ENCODE measurements at places on chromosomes 6 and 20.

- no peak for DNase-seq
These were observed 52.5 kb downstream of the CRYBG1 start for GRCh38 chr6:106413016-106413415.

GRCh38 chr6:135346747-135347146 lies 150.8 kb downstream of the AHI1 start:
- peak; percentile 54 for DNase-seq

GRCh38 chr6:108518714-108519576 lies 41.8 kb upstream of the FOXO3 start:
- peak; percentile 29 for DNase-seq

DNA sequence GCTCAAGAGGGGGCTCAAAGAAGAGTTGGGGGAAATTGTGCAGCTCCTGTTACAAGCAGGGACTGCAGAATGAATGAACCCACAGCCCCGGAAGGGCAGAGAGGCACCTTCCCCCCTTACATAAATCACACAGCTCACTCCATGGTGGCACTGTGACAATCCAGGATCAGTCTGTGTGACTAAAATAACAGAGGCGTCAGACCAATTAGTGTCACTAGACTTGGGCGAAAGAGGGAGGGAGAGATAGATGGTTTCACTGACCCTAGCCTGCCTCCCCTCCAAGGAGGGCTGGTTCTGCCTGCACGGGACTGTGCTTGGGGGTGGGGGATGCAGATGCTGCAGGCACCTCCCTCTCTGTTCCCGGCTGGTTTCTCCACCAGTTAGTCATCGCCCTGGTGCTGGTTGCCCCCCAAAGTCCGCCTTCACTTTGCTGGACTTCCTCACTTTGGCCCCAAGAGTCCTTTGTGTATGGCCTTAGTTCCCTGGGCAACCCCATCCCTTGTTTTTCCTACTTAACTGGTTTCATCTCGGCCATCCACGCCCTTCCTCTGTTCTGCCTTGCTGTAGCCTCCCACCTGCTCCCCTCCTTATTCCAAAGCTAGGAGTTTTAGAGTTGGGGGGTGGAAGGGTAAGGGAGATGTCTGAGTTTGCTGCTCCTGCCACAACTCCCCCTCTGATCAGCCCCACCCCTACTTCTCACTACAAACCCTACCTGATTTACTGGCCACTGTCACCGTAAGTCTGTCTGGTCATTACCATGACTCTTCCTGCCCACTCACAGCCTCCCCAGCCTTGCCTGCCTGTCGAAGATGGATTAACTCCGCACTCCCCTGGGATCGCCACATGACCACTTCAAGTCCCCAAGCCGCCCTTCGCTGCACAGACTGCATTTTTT lies 17.7 kb downstream of the CCDC167 start:
- no peak for DNase-seq

GRCh38 chr6:32337186-32337805 lies 34.4 kb downstream of the TSBP1 start:
- no peak for DNase-seq

- DNase-seq = peak; percentile 27
These were observed 76.0 kb downstream of the SRC start for GRCh38 chr20:37421988-37422387.

GRCh38 chr6:139762587-139763031 lies 388.2 kb upstream of the CITED2 start:
- no peak for DNase-seq

- no peak for DNase-seq
These were observed 63.2 kb upstream of the ARMH2 start for GRCh38 chr6:24861934-24862333.

GRCh38 chr6:53530346-53530745 lies 14.6 kb downstream of the GCLC start:
- peak; percentile 61 for DNase-seq

DNA sequence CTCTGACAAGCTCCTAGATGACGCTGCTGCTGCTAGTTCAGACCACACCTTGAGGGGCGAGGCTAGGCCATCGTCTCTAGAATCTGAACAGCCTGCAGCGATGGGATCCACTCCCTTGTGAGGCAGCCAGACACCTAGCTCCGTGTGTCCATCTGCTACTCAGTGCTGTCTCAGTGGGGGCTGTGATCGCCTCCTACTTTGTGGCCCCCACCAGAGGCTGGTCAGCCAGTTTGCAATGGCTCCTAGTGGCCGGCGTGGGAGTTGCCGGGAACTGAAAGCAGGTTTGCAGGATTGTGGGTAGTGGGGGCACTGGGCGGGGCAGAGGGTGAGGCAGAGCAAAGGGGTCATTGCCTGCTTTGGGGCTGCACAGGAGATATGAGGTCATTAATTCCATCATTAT lies 2.8 kb downstream of the CCN5 start:
- DNase-seq = no peak

DNA sequence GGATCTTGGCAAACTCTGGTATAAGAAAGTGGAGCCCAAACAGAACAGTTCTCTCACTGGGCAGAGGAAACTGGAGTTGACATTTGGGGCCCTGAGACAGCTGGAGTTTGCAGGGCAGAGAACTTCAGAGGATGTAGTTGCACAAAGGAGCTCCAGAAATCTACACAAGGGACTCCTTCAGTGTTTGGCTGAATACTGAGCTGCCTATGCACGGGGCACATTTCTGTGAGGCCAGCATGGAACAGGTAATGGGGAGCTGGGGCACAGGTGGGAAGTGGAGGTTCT lies 169.3 kb downstream of the ANKRD60 start:
- DNase-seq = no peak

GRCh38 chr6:6439778-6440177 lies 119.3 kb upstream of the F13A1 start:
- DNase-seq = no peak

DNA sequence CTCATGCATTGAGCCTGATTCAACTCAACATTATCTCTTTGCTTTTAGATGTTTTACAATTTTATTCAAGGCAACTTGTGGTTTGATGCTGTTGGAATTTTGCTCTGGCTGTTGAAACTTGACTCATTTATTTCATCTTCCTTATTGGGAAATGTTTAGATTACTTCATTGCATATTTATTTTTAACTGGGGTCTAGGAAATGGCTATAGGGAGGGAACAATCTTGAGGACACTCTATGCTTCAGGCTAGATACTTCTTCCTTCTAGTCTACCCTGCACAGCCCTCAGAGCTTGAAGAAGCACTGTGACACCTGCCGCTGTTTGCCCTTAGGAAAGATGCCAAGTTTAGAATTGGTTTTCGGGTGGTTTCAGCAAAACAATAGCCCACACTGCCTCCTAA lies 183.4 kb downstream of the ADGRG6 start:
- peak; percentile 45 for DNase-seq

DNA sequence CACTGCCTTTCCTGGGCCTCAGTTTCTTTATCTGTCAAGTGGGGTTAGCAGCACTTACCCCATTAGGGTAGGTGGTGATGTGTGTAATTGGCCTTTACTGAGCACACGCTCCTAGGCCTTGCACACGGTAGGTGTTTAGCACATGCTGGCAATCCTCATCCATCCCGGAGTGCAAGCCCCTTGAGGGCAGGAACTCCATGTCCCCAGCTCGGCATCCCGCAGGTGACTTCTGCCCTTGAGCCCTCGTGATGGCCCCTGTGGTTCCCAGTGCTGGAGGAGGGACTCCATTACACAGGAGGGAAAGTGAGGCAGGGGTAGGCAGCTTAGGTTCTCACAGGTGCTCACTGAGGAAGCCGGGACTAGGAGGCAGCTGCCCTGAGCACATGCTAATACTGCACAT lies 40.0 kb downstream of the MYH7B start:
- DNase-seq = no peak

GRCh38 chr6:57198926-57199636 lies 23.0 kb downstream of the RAB23 start:
- peak; percentile 37 for DNase-seq

DNA sequence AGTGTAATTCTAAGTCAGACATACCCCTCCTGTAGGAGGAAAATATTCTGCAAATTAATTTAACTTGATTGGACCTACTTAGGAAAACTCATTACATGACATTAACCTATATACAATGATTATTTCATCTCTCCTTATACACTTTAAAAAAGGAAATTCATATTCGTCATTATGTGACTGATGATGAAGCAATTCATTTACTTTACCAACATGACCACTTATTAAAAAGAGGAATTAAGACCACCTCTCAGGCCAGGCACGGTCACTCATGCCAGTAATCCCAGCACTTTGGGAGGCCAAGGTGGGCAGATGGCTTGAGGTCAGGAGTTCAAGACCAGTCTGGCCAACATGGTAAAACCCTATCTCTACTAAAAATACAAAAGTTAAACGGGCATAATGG lies 11.6 kb downstream of the AKIRIN2 start:
- no peak for DNase-seq

GRCh38 chr20:57425150-57426013 lies 34.2 kb downstream of the RBM38 start:
- DNase-seq = no peak

- peak; percentile 67 for DNase-seq
These were observed at the start of gene KHDC1 for GRCh38 chr6:73262671-73263569. Gene KHDC1 (minus strand): TSS chr6:73263196. CDS start chr6:73242517, 20,679 bp downstream.

- no peak for DNase-seq
These were observed 54.2 kb downstream of the RALY start for GRCh38 chr20:34047917-34048316.

GRCh38 chr20:23415959-23416583 lies 5.2 kb downstream of the NAPB start:
- no peak for DNase-seq

- DNase-seq = peak; percentile 1
These were observed 165.7 kb upstream of the RNF217 start for GRCh38 chr6:124796464-124796970.

- no peak for DNase-seq
These were observed 248.9 kb upstream of the CITED2 start for GRCh38 chr6:139623372-139623771.

DNA sequence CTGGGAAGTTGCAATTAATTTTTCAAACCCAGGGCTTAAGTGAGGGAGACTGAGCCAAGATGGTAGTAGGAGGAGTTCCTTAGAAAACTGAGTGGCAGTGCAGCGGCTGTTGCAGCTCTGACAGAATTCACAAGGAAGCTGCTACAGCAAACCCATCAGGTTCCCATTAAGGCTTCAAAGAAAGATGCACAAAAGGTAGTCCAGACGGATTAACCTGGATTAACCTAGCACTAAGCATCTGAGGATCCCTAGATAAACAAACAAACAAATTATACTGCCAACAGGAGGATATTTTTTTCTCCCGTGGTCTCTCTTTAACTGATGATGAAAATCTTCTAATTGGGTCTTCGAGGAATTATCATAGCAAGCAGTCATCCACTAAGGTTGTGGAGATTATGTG lies 5.2 kb downstream of the TENT5A start:
- no peak for DNase-seq
